Urinary bladder (tissue), 4 donors: ENCODE measurements at places on chromosomes 3 and 15. TPM values are rescaled to one million over a fixed set of nuclear protein-coding genes. Genes with fewer than 3 reads are reported as not detected.

Gene GPR149
- not detected for total RNA-seq

Gene SLC12A1
- total RNA-seq, result not detected

Gene COL8A1
- 21.1 TPM for total RNA-seq

Gene MAP2K1
- total RNA-seq, result 17.8 TPM

Gene RGMA
- total RNA-seq, result 3.4 TPM

Gene CBLB
- total RNA-seq, result 126 TPM

Gene CCDC54
- total RNA-seq, result not detected

Gene GOLGA8M
- 2.1 TPM for total RNA-seq

Gene CSPG5
- total RNA-seq, result 2.9 TPM

Gene CPA3
- total RNA-seq, result 93.3 TPM

Gene CPLX3
- not detected for total RNA-seq

Gene OR5K2
- not detected for total RNA-seq

Gene CCR4
- total RNA-seq, result 0.53 TPM

Gene GOLGA6L22
- total RNA-seq, result not detected

Gene GP5
- 0.90 TPM for total RNA-seq

Gene ELL3
- total RNA-seq, result 5.4 TPM

Gene GOLGA8K
- total RNA-seq, result 0.53 TPM

Gene HRG
- total RNA-seq, result not detected

Gene ALDH1L1
- 11.5 TPM for total RNA-seq
